Keratinocyte (primary cell): ENCODE measurements at places on chromosomes 6 and 20. TPM values are rescaled to one million over a fixed set of nuclear protein-coding genes. Genes with fewer than 3 reads are reported as not detected.

Gene ATP9A
- 5.8 to 8.6 TPM (median 6.1 TPM) in 3 replicates for polyA plus RNA-seq

Gene MAS1
- not detected in 3 replicates for polyA plus RNA-seq

Gene SRF
- polyA plus RNA-seq, result 26.0 to 39.2 TPM (median 28.5 TPM) in 3 replicates

Gene OPRM1
- polyA plus RNA-seq, result not detected in 3 replicates

DNA sequence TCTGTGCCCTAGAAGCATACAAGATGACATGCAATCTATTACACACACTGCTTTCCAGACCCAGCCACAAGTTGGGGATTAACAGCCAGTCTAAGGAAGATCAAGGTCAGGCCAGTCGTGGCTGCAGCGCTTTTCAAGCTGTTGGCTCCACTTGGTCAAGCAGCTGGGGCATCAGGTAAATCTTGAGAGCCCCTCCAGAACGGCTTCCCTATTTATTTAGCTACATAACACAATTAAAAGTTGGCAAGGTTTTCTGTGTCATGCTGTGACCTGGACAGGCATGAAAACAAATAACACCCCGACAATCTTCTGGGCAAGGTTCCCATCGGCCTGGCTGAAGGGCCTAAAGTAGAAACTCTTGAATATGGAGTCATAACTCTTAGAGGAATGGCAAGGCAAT, 524.3 kb downstream of the PRKN start:
- H3K4me1 ChIP-seq, result no peaks in the 10 kb centered on the region
- no peaks in the 10 kb centered on the region for H3K36me3 ChIP-seq
- no peaks in the 10 kb centered on the region for H3K27me3 ChIP-seq
- H3K4me3 ChIP-seq, result no peak overlapping the region

DNA sequence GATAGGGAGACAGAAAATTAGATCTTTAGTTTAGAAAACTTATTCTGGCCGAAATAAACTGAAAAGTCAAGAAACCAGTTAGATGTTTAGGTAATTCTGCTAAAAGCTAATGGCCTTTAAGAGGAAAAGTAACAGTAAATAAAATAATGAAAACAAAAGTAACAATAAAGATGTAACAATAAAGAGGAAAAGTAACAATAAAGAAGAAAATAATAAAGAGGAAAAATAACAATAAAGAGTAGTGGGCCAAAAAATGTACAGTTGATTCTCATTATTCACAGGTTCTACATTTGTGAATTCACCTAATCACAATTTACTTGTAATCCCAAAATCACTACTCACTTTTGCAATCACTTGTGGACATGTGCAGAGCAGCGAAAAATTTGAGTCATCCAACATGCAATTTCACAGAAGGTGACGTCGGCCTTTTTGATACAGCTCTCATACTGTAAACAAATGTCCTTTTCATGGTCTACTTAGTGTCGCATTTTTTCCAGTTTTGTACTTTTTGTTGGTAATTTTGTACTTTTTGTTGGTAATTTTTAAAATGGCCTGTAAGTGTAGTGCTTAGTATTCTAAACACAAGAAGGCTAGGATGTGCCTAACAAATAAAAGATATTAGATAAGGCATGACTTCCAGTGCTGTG, 24.0 kb downstream of the HBS1L start:
- H3K27me3 ChIP-seq, result no peaks in the 10 kb centered on the region
- no peak for DNase-seq
- peaks cover 6% of the 10 kb centered on the region for H3K36me3 ChIP-seq
- no peaks in the 10 kb centered on the region for H3K4me1 ChIP-seq

DNA sequence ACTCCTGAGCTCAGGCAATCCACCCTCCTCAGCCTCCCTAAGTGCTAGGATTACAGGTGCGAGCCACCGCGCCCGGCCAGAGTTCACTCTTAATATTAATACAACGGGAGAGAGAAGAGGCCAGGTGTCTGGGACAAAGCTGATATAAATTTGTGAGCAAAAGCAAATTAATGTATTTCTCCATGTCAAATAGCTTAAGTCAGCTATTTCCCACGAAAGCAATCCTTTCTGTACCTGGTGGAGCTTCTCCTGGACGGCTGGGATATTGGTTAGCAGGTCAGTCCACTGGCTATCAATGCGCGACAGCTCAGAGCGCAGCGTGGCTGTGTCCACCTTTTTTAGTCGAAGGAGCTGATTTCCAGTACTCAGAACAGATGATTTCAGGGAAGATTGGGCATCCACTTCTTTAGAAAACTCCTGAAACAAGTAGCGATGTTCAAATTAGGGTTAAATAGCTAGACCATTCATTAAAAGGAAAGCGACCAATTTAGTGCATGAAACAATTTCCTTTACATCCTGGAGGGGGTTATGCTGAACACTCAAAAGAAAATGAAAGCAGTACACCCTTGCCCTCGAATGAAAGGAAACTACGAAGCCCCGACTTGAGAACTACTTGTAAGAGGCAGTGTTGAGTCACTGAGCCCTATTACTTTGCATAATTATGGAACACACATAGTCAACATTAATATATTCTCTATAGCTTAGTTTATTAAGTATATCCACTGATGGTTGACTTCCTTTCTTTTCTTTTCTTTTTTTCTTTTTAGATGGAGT, 403.4 kb downstream of the SYNE1 start:
- H3K36me3 ChIP-seq, result no peaks in the 10 kb centered on the region
- no peak overlapping the region for H3K27ac ChIP-seq
- no peaks in the 10 kb centered on the region for H3K27me3 ChIP-seq
- H3K4me3 ChIP-seq, result no peak overlapping the region
- DNase-seq, result no peak

- no peak for DNase-seq
- no peak overlapping the region for H3K4me3 ChIP-seq
- no peaks in the 10 kb centered on the region for H3K27me3 ChIP-seq
- no peaks in the 10 kb centered on the region for H3K4me1 ChIP-seq
- no peaks in the 10 kb centered on the region for H3K36me3 ChIP-seq
Observed at GRCh38 chr20:38859070-38859690, 53.7 kb downstream of the PPP1R16B start.

DNA sequence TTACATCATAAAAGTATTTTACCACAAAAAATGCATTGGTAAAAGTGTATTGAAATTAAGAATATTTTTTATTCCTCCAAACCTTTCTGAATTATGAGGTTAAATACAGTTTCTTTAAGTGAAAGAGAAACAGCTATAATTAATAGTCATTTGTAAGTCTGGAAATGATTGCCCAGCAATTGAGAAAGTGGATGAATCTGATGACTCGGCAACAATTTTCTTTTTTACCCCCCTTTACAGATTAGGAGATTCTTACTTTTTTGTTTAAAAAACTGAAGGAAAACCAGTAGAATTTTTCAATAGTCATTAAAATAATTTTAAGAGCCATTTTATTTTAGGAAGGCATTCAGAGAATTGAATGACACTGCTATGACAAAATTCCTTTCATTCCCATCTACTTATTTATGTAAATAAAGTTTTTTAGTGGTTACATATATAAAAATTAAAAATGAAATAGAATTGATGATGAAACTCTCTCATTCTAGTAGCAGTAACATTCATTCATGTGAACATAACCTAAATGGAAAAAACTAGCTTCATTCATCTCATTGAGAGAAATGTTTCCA, 169.6 kb upstream of the PRND start:
- H3K4me3 ChIP-seq, result no peak overlapping the region
- H3K27me3 ChIP-seq, result no peaks in the 10 kb centered on the region
- H3K27ac ChIP-seq, result no peak overlapping the region

DNA sequence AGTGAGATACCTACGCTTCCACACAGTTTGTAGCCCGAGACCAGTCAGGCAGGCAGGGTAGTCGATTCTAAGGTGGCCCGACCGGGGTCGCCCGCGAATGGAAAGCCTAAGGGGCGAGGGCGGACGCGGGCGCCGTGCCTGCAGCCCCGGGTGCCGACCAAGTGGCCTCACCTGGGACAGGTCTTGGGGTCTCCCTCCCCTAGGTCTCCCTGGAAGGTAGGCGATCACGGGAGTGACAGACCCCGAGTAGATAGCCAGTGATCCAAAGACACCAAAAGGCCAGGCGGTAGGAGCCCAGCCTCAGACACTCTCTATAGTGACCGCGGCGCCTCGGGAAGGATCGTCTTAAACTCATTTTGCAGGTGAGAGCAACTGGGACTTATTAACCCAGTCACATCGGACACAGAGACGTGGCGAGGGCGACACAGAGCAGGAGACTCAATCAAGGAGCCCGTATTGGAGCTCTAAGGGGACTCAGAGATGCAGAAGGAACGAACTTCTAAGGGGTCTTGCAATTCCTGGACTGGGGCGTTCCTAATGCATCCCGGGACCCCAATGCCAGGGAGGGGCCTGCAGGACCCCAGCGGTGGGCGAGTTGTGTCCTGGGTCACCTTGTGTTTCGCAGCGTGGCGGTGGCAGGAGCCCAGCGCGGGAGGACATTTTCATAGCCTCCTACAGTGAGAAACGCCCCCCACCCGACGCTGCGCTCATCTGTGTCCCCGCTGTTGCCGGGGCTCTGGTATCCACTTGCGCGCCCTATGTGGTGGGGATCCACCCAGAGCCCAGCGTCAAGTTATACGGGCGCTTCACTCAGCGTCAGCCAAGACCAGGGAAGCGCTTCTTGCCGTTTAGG, 2.1 kb upstream of the VSX1 start:
- H3K27ac ChIP-seq, result no peak overlapping the region
- DNase-seq, result no peak
- H3K4me3 ChIP-seq, result no peak overlapping the region

- no peaks in the 10 kb centered on the region for H3K36me3 ChIP-seq
- H3K27me3 ChIP-seq, result peaks cover 4% of the 10 kb centered on the region
- H3K27ac ChIP-seq, result no peak overlapping the region
- H3K4me3 ChIP-seq, result no peak overlapping the region
- DNase-seq, result no peak
Observed at GRCh38 chr6:373031-373430, 18.5 kb upstream of the IRF4 start.

DNA sequence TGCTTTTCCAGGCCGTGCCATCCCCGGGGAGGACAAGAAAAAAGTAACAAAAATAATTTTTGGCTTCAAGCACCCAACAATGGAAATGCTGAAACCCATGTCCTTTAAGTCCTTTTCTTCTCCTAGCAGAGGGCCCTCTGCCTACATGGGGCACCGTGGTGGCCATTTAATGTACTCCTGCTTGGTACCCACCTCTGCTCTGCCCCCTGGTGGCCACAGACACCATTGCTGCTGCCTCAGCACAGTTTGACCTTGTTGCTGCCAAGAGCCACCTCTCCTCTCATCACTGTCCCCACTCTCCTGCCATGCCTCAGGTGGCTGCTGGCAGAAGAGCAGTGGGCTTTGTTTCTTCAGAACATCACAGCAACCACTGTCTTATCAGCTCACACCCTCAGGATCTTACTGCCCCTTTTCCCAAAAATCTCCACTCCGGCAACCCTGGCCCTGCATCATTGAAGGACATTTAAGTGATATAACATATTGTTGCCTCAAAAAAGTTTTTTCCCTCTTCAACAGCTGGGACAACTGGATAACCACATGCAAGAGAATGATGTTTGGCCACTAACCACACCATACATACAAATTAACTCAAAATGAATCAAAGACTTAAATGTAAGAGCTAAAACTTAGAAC, 12.9 kb upstream of the ARMC2 start:
- no peaks in the 10 kb centered on the region for H3K27me3 ChIP-seq
- no peaks in the 10 kb centered on the region for H3K36me3 ChIP-seq
- peak; percentile 56 for DNase-seq
- H3K27ac ChIP-seq, result no peak overlapping the region
- peaks cover 5% of the 10 kb centered on the region for H3K4me1 ChIP-seq
- H3K4me3 ChIP-seq, result no peak overlapping the region

GRCh38 chr6:88952065-88952704, 11.2 kb downstream of the RNGTT start:
- no peak for DNase-seq
- H3K27ac ChIP-seq, result no peak overlapping the region
- H3K4me3 ChIP-seq, result no peak overlapping the region
- no peaks in the 10 kb centered on the region for H3K4me1 ChIP-seq
- H3K27me3 ChIP-seq, result no peaks in the 10 kb centered on the region

- H3K4me1 ChIP-seq, result peaks cover 4% of the 10 kb centered on the region
- H3K27me3 ChIP-seq, result peaks cover 46% of the 10 kb centered on the region
- peak within 1 kb of the TSS; percentile 25 for H3K4me3 ChIP-seq
Observed at GRCh38 chr6:36838896-36839748, at the start of gene CPNE5. Gene CPNE5 (minus strand): TSS chr6:36839444. CDS start chr6:36839377, 67 bp downstream.

DNA sequence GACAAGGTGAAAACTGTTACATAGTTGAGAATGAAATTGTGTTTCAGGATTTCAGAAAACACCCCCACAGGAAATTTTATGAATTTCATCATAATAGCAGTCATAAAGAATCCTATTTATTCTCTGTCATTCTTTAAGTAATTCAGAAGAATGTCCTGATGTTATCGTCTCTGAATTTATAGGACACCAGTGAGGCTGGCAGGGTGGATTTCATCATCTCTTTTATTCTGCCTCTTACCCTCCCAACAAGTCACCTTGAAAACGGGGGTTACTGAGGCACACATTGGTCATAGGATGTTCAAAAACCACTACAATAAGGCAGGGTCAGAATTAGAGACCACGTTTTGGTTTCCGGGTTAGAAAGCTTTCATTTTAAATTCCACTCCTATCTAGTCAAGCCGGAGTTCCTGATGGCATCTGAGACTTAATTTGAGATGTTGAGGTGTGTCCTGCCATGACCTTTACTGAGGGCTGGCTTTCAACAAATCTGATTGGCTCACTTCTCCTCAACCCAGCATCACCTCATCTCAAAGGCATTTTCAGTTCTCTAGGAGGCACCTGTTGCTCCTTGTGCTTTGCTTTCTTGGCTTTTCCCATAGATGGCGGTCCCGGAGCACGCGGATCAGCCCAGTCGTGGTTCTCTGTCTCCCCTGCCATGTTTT, 230.6 kb upstream of the SUPT3H start:
- peak overlapping the region; percentile 33 for H3K4me3 ChIP-seq
- H3K27me3 ChIP-seq, result no peaks in the 10 kb centered on the region
- H3K27ac ChIP-seq, result peak overlapping the region; percentile 68
- peak; percentile 48 for DNase-seq
- H3K4me1 ChIP-seq, result peaks cover 23% of the 10 kb centered on the region
